ENCODE measurements at places on chromosomes 5 and 9.

- no peak for DNase-seq
Observed at GRCh38 chr5:10788358-10788757, 27.3 kb upstream of the DAP start.

GRCh38 chr5:81171769-81172168 lies 61.4 kb upstream of the CKMT2 start:
- no peak for DNase-seq

GRCh38 chr9:96344458-96345180 lies 38.9 kb downstream of the SLC35D2 start:
- peak; percentile 91 for DNase-seq

DNA sequence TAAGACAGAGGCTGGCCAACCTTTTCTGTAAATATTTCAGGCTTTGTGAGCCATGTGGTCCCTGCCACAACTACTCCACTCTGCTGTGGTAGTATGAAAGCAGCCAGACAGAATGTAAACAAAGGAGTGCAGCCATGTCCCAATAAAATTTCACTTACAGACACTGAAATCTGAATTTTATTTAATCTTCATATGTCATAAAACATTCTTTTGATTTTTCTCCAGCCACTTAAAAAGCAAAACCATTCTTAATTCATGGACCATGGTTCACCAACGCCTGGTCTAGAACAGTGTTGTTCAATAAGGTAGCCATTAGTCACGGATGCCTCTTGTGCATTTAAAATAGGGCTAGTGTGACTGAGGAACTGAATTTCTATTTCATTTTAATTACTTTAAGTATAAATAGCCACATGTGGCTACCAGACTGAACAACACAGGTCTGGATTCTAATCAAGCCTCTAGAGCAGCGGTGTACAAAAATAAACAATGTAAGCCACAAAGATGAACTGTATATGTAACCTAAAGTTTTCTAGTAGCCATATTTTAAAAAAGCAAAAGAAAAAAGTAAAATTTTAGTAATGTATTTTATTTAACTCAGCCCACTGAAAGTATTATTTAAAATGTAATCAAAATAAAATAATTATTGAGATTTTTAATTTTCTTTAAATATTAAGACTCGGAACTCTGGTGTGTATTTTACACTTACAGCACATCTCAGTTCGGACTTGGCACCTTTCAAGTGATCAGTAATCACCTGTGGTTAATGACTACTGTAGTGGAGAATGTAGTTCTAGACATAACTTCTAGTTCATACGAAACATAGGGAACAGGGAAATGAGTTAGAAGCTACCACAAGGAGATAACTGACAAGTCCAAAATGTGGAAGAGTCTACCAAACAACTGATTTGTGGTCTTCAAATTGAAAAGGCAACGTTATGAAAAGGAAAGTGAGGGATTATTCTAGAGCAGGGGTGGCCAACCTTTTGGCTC lies 14.3 kb downstream of the GEMIN5 start:
- no peak for DNase-seq

GRCh38 chr5:68071736-68072135 lies 143.8 kb upstream of the PIK3R1 start:
- DNase-seq: no peak

DNA sequence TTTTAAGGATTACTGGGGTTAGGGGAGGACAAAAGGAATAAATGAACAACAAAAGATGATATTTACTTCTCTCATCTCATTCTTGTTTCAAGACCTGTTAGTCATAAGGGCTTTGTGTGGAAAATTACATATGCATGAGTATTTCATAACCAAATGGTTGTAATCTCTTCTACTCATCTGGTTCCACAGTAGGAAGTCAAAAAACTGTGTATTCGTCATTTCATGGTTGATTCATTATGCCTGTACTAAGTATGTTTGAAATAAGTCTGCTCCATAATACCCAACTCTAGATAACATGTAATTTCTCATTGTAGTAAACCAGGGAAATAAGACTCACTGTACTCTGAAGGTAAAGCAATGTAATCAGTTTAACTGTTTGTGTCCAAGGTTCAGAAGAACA lies 212.9 kb downstream of the ARRDC3 start:
- DNase-seq: no peak
